ENCODE measurements at places on chromosomes 16 and 17. TPM values are rescaled to one million over a fixed set of nuclear protein-coding genes. Genes with fewer than 3 reads are reported as not detected.

DNA sequence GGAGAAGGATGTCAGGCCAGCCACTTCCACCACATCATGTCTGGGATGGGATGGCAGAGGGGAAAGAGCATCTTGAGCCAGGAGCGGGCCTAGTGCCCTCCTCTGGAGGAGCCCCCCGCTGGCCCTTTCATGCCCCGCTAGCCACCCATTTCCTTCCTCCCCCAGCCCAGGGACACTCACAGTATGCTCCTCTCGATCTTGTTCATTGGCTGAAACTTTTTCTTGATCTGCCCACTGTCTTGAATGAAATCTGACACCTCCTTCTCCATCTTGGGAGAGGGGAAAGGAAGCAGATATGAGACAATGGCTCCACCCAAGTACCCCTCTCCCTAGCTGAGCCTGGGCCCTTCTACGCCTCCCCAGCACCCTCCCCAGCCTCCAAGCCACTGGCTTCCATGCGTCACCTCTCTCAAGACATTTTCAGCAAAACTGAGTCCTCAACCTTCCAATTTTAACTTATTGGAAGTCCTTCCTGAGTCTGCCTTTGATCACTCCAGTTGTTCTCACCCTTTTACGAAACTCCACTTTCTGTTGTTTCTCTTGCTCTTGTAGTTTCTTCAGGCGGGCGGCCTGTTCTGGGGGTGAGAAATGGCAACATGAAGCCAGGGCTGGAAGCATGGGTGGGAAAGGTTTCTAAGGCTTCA, 7.2 kb downstream of the SPAG7 start:
- no peak for DNase-seq

- no peak for DNase-seq
Measured at GRCh38 chr17:15319452-15320010, 21.9 kb downstream of the TEKT3 start.

GRCh38 chr17:28895794-28896447, 1.6 kb downstream of the FLOT2 start:
- DNase-seq, result no peak

GRCh38 chr17:29576214-29577000, 7.9 kb downstream of the TP53I13 start:
- DNase-seq, result no peak

- DNase-seq, result no peak
Measured at GRCh38 chr16:55981557-55981956, 106.4 kb upstream of the CES5A start.

DNA sequence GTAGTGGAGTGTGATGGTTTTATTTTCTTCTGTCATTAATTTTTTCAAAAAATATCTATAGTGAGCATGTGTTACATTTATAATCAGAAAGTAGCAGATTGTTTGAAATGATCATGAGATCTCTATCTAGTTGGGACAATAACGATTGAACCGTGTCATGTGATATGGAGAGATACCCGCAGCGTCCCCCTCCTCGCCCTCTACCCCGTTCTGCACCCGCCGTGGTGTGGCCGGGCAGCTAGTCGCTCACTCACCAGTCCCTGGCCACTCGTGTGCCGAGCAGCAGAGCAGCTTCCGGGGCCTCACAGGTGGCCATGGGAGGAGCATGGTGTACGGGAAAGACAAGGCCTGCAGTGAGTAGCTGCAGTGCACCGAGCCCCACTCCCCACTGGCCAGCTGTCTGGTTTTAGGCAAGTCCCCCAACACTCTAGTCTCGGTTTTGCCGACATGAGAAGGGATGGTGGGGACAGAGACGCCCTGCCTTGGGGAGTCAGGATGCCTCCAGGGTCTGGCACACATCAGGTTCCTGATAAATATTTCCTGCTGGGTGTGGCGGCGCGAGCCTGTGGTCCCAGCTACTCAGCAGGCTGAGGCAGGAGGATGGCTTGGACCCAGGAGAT, 15.3 kb downstream of the MLYCD start:
- DNase-seq, result no peak

- no peak for DNase-seq
Measured at GRCh38 chr16:55640701-55641327, 15.0 kb upstream of the SLC6A2 start.

TVP23A gene
- total RNA-seq, result not detected

COIL gene
- 17.6 TPM for total RNA-seq

SLC5A2 gene
- not detected for total RNA-seq

CD300E gene
- total RNA-seq, result not detected

CPHXL2 gene
- not detected for total RNA-seq

WSCD1 gene
- total RNA-seq, result not detected

ADAMTS18 gene
- total RNA-seq, result not detected
